ENCODE measurements at places on chromosomes 16 and 17.

- no peak for DNase-seq
Measured at GRCh38 chr17:66604376-66604775, 230.5 kb upstream of the CACNG5 start.

DNA sequence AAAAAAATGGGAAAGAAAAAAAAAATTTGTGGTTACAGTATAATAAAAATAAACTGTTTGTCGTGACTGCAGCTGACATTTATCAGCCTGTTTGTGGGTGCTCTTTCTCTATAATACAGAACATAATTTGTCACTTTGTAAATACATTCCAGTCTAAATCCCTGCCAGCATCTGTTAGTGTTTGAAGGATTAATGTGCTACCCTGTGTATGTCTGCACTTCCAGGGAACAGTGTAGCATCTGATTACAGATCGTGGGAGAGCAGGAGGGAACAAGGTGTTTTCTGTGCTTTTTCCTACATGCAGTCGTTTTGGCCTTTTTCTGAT is 265.1 kb downstream of the WWOX start:
- DNase-seq: no peak

- no peak for DNase-seq
Measured at GRCh38 chr17:55272711-55273578, 8.2 kb downstream of the HLF start.

DNA sequence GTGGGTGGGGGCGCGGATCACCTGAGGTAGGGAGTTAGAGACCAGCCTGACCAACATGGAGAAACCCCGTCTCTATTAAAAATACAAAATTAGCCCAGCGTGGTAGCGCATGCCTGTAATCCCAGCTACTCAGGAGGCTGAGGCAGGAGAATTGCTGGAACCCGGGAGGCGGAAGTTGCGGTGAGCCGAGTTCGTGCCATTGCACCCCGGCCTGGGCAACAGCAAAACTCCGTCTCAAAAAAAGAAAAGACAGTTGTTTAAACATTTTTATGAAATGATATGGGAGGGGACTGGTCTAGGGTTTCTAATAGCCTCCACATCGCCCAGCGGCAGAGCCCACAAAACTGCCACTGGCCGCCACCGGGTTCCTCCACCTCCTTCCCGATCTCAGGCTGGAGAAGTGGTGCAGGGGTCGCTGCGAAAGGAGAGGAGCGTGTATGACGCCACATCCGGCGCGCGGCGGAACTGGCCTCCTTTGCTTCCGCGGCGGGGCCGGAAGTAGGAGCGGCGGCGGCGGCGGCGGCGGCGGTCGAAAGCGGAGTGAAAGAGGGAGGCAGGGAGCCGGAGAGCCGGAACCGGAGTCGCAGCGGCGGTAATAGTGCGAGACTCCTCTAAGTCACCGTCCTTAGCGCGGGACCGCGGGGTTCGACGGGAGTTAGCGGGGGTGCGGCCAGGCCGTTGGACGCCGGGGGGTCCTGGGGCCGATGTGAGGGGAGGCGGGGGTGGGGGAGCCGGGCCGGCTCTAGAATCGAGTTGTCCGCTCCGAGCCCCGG is at the start of gene PPP4C:
PPP4C (plus strand) TSS at position 492 of the 773 bp plus-strand sequence. CDS start 384 bp downstream, outside the sequence.
- peak; percentile 73 for DNase-seq
